ENCODE measurements at places on chromosomes 5 and 9.

DNA sequence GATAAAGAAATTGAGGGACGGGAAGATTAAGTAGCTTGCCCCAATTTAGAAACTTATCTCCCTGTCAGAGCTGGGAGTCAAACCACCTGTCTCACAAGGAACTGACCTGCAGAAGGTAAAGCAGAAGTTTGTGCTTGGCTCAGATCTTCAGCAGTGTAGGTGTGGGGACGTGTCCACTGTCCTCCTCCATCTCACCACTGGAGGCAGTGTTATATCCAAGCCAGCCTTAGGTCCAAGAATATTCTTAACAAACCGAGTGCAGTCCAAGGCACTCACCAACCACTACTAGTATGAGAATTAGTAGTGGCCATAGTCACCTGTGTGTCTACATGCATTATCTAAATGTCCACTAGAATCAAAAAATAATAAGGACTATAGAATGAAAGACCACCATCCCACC lies 86.3 kb upstream of the IRX1 start:
- no peak for DNase-seq

- no peak for DNase-seq
These were observed 220.8 kb upstream of the RFX3 start for GRCh38 chr9:3746296-3747275.

DNA sequence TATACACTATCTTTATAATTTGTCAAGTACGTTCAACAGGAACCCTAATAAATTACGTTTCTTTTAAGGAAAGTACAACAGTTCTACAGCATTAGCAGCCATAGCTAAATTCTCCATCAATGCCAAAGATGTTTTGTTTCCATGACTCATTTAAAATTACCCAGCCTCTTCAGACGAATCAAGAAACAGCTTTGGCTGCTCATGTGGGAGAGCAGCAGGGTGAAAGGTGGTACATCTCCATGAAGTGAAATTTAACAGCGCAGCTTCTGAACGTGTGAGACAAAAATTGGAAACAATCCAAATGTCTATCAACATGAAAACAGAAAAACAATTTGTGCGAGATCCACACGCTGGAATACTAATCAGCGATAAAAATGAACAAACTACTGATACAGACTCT lies 327.3 kb upstream of the CDH6 start:
- DNase-seq, result no peak

- DNase-seq, result no peak
These were observed 381.6 kb downstream of the EFNA5 start for GRCh38 chr5:107289030-107289714.

DNA sequence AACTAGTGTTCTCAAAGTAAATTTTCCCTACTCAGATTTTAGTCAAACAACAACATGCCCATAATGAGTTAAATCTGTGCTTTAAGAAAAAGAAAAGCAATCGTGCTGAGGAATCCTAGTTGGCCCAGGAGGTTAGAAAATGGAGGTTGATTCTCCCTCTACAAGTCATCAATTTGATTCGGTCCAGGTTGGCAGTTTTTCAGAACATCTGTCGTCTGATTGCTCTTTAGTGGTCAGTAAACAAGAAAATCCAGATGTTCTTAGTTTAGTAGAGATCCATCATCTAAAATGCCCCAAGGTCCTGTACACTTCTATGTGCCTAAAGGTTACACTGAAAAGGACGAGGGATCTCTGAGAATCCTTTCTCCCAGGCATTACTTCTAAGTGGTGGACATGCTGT lies 659.2 kb downstream of the MTRR start:
- no peak for DNase-seq
